ENCODE measurements at places on chromosomes 3 and 15.

DNA sequence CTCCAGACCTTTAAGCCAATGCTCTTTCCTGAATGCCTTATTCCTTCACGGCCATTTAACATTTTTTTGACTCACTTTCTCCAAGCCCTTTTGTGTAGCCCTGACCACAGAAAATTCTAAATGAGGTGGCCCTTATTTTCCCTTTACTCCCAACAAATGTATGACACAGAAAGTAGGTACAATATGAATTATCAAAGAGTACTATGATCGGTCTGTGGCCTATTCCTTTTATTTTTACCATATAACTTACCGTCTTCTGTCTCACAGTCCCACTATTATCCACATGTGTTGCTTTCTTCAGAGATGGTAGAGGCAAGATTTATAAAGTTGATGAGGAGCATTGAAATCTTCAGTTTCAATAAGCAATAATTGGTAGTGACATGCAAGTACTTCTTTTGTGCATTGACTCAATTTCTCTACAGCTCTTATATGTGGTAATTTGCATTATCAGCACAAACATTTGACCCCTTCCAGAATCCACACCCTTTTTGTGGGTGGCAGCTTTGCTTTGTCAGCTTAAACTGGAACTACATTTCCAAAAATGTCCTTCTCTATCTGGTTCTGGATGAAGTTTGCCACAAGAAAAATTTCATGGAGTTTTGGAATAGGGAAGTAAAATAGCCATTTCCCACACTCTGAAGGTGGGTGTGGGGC is 143.8 kb upstream of the GADL1 start:
- no peak for DNase-seq

DNA sequence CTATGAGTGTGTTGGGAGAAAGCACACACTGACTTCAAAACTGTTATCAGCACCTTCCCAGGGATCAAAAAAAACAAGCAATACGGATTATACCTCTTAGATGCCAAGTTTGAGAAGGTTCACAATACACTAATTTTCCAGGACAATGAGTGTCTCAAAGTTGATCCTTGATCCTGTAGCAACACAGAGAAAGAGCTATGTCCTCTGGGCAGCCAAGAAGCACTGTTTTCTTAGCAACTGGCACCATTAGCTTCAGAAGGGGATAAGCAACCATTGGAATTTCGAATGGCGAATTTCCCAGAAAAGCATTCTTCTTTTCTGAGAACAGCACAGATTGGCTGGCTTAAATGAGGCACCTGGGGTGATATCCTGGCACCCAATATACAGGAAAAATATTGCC is 270.3 kb upstream of the RORA start:
- no peak for DNase-seq

DNA sequence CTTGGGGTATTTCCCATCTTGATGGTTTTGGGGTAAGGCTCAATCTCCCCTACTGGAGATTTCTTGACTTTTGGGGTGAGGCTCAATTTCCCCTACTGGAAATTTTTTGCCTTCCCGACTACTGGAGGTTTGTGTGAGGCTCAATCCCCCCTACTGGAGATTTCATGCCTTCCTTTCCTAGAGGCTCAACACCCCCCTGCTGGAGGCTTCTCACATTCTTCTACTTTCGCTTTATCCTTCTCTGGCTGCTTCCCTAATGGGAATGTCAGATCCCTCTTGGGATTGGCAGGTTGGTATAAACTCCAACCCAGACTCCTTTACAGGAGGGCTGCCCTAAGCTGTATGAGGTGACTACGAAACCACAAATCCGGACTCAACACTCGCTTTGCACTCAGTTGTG is 49.2 kb downstream of the KATNBL1 start:
- no peak for DNase-seq

DNA sequence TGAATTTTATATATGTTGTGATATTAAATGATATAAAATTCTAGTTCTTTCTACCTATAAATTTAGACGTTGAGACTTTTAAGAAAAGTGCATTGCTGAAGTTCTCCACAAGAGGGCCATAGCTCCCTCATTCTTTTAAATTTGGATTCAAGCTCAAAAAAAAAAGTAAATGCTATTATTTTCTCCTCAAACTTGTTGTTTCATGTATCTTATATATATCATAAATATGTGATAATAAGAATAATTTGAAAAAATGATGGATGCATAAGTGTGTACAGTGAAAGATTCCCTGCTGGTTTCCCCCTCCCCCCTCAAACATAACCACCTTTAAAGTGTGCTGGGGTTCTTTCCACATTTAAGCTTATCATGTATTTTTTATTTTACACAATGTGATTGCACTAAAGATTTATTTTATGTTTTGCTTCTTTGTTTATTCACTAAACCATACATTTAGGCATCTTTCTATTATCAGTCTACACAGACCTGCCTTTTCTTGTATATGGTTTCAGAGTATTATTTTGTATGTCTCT is 769.4 kb upstream of the GOLIM4 start:
- DNase-seq: peak; percentile 55

DNA sequence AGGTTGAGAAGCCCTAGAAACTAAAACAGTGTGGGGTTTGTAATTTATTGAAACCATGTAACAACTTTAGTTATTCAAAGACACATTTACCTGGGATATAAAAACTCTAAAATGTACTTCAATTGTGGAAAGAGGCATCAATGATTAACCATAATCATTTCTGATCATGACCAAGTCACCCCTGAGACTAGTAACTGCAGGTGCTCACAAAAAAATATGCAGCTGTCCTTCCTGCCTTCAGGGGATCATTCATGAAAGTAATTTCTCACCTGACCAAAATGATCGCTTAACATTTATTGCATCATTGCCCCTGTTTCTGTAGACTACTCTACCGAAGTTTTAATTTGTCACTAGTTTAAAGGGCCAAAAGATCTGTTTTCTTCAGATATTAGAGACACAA is 9.0 kb downstream of the ACP3 start:
- no peak for DNase-seq

DNA sequence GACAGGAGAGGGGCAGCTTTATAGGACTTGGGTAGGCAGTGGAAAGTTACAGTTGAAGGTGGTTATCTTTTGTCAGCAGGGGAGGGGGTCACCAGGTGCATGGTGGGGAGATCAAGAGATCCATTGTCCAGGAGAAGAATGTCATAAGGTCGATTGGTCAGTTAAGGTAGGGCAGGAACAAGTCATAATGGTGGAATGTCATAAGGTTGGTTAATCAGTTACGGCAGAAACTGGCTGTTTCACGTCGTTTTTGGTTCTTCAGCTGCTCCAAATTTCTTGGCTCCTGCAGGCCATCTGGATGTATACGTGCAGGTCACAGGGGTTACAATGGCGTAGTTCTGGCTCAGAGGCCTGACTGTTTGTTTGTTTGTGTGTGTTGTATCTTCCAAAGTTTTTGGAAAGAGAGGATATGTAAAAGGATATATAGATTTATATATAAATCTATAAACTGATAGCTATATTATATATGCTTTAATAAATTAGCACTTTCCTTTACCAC is 565.1 kb downstream of the ZNF385D start:
- no peak for DNase-seq

GRCh38 chr15:35182841-35183479 is 97.9 kb upstream of the NANOGP8 start:
- no peak for DNase-seq

GRCh38 chr15:81108427-81108826 is 25.6 kb upstream of the CFAP161 start:
- no peak for DNase-seq

- DNase-seq: no peak
Measured at GRCh38 chr3:72487946-72488737, 360.1 kb downstream of the SHQ1 start.

- DNase-seq: no peak
Measured at GRCh38 chr3:109973733-109974132, 636.4 kb upstream of the DPPA4 start.

GRCh38 chr15:62046078-62046743 is 14.0 kb downstream of the VPS13C start:
- DNase-seq: no peak

DNA sequence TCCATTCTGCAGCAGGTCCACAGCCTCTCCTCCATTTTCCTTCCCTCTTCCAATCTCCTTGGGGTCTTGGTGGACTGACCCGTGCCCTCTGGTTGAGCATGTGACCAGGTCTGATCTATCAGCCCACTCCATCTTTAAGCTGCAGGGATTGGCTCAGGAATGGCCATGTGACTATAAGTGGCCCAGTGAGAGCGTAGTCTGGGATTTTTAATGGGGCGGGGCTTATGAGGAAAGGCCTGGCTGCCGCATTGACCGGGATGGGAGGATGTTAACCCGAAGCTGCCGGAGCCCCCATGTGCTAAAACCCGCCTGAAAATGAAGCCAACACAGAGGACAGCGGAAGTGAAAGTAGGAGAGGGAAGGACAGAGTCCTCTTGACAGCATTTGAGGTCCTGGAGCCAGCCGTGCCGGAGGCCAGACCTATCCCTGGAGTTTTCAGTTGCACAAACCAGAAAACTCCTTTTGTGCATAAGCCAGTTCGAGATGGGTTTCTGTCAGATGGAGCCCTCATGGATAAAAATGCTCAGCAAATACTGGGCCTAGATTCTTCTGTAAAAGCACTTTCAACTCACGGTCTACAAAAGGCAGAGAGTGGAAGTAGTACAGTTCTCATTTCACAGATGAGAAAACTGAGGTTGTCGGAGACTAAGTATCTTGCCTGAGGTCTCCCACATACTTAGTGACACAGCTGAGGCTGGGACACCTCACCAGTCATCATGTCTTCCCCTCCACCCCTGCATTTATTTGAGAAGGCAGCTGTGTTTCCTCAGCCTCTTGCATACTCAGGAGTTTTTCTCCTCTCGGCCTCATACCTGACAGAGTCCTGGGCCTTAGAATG is 61.9 kb downstream of the ATP2B2 start:
- no peak for DNase-seq

- DNase-seq: no peak
Measured at GRCh38 chr3:157447026-157447694, 10.5 kb downstream of the PTX3 start.

DNA sequence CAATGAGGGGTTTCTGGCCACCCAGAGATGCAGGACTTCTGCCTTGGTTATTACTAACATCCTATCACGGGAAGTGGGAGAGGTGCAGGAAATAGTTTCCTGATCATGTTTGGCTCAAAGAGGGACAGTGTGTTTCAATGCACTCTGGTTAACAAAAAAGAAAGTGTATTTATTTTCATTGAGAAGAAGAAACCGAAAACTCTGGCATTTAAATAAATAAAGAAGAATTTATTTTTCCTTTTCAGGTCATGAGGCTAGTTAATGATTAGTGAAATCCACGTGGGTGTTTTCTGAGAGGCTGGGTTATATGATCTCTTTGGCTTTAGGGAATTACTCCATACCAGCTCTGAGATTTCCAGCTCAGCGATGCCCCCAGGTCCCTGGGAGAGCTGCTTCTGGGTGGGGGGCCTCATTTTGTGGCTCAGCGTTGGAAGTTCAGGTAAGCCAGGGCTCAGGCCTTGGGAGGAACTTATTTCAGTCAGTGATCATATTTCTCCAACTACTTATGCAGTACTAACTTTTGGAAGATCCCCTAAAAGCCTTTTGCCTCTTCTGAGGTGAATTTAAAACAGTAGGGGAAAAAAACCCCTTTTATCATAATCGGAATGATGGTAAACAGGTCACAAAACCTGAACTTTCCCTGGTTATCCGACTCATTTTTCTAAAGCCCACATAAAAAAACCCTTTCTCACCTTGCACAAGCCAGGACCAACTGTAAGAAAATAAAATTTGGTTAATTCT is at the start of gene PLA1A:
Gene PLA1A (plus strand): TSS at position 338 of the 741 bp plus-strand sequence. CDS start 29 bp downstream, at position 367.
- DNase-seq: peak; percentile 57

GRCh38 chr3:48402281-48402732 is 27.6 kb downstream of the PLXNB1 start:
- DNase-seq: no peak

DNA sequence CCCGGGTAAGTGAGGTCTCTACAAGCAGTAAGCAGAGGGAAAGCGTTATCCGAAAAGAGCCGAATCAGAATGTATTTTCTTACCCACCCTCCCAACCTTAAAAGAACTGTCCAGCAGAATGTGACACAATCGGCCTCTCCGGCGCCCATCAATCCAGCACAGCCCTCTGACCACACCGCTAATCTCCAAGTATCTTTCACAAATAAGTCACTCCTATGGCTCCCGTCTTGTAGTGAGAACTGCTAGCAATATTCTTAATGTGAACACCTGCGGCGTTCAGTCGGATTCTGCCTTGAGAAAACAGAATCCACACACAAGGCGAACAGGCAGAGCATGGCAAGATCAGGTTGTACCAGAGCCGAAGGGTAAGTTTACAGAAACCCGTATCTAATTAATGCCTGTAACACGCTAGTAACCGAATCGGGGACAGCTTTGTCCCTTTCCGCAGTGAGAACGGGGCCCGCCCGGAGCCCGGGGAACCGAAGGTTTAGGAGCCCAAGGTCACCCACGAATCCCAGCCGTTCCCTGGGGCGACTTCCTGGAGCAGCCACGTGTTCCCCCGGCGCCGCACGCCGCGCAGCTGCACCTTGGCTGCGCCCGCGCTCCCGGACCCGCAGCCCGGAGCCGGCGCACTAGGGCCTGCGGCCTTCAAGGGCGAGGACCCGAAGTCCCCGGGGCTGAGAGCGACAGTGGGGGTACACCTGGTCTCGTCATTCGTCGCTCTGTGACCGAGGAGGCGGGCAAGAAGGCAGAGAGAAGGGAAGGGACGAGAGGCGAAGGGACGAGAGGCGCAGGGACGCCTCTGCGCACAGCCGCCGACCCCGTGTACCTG is 672 bp downstream of the TFRC start:
- peak; percentile 37 for DNase-seq

GRCh38 chr15:23866832-23867231 is 179.7 kb upstream of the NDN start:
- DNase-seq: no peak

- DNase-seq: no peak
Measured at GRCh38 chr3:105429034-105429762, 62.5 kb downstream of the ALCAM start.

DNA sequence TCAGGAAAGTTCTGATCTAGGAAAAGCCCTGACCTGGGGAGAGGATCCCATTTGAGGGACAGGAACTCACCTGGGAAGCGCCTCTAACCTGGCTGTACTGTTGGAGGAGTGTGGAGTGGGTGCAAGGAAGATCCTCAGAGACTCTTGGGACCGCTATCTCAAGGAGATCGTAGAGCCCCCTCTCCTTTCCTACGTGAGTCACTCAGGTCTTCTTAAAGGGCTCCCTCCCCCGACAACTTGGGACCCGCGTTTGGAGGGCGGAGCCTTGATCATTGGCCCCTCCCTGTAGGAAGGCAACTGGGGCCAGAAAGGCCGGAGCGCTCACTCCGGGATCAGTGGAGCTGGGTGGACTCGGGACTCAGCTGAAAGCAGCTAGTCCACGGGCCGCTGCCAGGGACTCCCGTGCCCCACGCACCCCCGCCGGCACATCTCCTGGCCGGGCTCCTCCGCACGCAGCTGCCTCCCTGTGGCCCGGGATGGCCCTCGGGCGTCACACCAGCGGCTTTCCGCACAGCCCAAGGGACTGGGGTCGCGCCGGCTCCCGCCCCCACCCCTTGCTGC is 520 bp downstream of the SLC26A6 start:
- no peak for DNase-seq
